ENCODE measurements at places on chromosomes 6 and 20.

- no peak for DNase-seq
These were observed 258.3 kb downstream of the ANKRD60 start for GRCh38 chr20:57970116-57970515.

DNA sequence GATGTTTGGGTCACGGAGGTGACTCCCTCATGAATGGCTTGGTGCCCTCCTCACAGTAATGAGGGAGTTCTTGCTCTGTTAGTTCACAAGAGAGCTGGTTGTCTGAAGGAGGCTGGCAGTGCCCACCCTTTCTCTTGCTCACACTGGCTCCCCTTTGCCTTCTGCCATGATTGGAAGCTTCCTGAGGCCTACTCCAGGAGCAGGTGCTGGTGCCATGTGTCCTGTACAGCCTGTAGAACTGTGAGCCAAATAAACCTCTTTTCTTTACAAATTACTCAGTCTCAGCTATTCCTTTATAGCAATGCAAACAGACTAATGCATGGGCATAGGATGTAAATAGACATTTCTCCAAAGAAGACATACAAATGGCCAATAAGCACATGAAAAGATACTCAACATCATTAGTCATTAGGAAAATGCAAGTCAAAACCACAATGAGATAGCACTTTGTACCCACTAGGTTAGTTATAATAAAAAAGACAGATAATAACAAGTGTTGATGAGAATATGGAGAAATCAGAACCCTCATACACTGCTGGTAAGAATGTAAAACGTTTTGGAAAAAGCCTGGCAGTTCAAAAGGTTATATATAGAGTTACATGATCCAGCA, 17.7 kb downstream of the C20orf203 start:
- no peak for DNase-seq

DNA sequence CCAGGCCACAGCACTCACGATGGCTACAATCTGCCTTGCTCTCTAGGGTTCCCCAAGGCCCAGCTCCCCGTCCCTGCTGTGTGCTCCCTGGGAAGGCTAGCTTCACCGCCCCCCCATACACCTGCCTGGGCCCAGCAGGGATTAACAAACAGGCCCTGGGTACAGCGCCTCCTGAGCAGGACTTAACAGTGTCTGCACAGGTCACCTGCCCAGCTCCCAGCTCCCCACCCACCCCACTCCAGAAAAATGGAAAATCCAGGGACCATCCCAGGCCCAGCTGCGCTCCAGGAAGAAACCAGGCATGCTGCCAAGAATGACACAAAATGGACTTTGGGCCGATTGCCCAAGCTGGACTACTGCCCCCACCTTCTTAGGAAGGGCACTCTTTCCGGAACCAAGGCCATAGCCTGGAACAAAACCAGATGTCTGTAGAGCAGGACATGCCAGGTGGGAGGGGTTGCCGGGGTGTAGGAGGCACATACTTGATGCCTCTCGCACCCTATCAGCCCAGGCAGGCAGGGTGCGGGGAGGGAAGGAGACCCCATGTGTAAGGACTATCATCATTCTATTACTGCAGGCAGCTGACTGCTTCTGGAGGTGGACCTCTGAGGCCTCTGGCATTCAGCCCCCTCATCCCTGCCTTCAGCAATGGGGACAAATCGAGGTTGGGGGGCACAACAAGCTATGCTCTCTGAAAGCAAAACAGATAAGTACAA, 104.9 kb downstream of the SNX5 start:
- DNase-seq = no peak

DNA sequence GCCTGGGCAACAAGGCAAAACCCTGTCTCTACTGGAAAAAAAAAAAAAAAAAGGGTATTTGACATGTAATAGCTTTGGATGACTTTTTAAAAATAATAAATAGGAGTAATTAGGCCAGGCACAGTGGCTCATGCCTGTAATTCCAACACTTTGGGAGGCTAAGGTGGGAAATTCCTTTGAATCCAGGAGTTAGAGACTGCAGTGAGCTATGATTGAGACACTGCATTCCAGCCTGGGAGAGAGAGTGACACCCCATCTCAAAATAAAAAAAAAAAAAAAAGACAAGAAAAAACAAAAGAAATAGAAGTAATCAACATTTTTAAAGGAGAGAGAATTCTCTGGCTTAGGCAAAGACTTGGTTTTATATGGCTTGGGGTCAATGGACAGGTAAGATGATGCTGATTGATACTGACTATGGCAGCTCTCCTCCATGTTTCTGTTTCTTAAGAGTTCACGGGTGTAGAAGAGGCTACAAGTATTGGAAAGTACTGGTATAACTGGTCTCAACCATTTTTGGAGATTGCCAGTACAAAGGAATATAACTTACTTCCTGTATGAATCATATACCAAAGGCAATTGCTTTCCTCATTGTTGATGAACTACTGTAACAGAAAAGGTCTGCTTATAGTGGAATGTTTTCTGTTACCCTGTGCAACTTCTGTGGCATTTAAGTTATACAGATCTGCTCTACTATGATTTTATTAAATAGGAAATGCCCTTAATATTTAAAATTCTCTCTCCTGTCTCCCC, 10.1 kb downstream of the MAP3K5 start:
- no peak for DNase-seq

- no peak for DNase-seq
These were observed 48.9 kb downstream of the OR2B6 start for GRCh38 chr6:28005975-28006374.

- no peak for DNase-seq
These were observed 86.1 kb downstream of the HUS1B start for GRCh38 chr6:570825-571224.

GRCh38 chr20:36128463-36129159, 25.9 kb upstream of the EPB41L1 start:
- DNase-seq = no peak

DNA sequence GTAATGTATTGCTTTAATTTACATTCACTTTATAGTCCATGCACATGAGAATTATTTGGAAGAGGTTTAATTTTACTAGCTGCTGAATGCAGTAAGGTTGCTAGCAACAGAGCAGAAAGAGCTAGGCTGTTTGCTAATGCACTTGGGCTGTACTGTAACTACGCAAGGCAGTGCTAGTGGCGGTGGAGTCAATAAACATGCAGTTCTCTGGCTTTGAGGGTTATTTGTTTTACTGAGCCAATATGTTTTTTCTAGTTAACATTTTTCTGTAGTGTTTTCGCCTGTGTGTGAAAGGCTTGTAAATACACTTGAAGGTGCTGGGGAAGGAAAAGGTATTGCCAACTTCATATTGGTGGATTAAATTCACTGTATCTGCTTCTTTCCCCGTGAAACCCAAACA, 112.8 kb downstream of the BTBD3 start:
- DNase-seq = no peak

GRCh38 chr6:12873691-12874090, 157.1 kb downstream of the PHACTR1 start:
- DNase-seq = no peak

DNA sequence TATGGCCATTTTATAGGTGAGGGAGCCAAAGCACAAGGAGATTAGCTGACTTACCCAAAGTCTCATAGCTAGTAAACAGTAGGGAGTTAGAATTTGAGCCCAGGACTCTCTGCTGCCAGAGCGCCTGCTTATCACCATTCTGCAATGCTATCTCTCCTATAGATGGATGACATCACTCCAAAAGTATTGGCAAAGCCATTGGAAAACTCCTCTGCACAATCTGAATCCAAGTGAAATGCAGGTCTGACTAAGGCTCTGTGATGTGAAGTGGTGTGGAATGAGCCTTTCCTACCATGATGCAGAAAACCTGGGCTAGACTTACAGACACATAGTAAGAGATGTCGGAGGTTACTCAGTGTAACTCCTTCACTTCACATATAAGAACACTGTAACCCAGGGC, 106.3 kb downstream of the GRM1 start:
- no peak for DNase-seq

DNA sequence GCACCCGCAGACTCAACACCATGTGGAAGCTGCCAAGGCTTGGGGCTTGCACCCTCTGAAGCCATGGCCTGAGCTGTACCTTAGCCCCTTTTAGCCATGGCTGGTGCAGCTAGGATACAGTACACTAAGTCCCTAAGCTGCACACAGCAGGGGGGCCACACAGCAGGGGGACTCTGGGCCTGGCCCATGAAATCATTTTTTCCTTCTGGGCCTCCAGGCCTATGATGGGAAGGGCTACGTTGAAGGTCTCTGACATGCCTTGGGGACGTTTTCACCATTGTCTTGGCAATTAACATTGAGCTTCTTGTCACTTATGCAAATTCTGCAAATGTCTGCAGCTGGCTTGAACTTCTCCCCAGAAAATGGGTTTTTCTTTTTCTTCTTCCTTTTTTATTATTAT, 103.3 kb downstream of the SLC16A10 start:
- no peak for DNase-seq

DNA sequence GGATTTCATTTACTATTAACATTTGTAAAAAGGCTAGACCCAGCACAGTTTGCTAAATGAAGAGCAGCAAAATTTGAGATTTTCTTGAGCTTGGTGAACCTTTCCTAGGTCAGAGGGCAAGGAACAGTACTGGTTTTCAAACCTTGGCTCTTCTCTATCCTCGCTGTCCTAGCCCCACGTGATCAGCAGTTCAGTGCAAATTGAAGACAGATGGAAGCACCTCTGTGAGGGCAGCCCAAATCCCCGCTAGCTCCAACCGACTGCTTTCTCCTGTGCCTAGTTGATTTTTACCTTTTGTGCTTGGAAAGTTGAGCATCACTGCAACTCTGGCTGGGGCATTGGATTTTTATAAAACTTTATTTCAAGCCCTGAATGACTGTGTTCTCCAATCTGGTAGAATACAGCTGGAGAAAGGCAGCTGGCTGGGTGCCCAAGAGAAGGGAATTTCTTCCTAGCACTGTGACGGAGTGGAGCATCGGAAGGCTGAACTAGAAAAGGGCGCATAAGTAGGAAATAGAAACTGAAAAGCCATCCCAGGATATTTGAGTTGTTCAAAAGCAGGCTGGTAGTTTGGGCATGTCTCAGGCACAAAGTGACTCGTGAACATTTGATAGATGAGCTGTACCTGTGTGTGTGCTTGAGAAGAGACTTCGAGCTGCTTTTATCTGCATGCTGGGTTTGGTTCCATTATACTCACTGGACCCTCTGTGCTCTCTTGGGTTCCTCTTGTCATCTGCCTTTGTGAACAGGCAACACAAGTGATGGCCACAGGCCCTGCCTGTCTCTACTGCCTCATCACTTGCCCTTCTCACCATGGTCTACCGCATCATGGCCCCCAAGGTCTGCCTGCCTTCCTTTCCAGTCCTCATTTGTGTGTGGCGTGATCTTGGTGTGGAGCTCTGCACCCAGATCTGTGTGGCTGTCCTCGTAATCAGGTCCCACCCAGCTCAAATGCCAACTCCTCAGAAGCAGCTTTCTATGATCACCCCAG, 2.3 kb downstream of the RNF114 start:
- no peak for DNase-seq

GRCh38 chr6:110341663-110342596, 16.2 kb downstream of the METTL24 start:
- DNase-seq = no peak

DNA sequence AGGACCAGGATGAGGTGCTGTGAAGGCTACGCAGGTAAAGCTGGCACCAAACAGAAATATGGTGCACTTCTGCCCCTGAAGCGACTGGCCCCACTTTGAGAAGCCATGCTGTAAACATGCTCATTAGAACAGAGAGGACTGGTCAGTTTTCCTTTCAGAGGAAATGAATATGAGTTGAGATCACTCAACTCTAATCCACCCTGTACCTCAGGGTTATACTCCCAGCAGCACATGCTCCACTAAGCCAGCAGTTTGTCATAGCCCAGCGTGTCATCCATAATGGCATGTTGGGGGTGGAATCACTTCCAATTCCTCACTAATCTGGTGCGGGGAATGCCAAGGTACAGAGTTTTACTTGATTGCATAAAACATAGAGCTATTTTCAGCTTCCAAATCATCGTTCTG, 98.1 kb downstream of the HIVEP2 start:
- no peak for DNase-seq

All from GM12878 (cell line).